ENCODE measurements at places on chromosomes 1 and 21.

GRCh38 chr1:23533246-23534023 lies 2.4 kb upstream of the E2F2 start:
- no peak for DNase-seq

DNA sequence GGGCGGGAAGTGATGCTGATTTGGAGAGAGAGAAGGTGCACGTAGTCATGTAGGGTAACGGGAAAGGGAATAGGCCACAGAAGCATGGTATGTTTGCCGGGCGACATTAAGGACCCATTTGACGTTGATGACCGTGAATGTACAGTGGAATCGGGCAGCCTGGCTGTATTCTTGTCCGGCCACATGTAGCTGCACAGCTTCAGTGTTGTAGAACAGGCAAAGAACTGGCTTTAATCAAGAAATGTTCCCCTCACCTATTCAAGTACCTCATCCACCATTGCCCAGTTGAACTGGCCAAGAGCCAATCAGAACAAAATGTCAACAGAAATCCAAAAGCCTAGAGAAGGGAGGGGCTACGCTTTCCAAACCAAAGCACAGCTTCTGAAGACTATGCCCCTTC lies 104.8 kb downstream of the DHRS3 start:
- no peak for DNase-seq

DNA sequence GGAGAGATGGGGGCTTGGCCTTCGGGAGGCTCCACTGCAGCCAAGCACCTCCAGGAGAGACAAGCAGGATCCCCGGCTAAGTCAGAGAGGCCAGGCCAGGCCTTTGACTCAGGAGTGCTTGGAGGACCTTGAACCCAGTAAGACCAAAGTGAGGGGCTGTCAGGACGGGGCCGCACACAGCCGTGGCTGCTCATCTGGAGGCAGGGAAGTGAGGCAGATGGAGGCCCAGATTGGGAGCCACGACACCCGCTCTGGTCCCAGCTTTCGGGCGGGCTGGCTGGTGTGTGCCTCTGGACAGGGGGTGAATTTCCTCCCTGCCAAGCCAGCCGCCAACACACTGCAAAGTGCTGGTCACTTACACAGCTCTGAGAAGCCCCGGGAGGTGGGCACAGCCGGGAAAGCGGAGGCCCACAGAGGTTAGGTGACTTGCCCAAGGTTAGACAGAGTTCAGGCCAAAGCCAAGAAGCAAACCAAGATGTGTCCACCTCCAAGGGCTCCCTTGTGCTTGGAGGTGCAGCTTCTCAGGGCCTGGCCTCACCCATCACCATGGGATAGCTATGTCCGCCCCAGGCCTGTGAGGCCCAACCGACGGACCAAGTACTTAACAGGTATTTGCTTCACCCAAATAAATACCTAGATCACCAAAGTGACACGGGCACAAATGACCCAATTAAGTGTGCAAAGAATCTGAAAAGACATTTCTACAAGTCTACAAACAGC lies 58.3 kb downstream of the CHD5 start:
- DNase-seq = no peak

DNA sequence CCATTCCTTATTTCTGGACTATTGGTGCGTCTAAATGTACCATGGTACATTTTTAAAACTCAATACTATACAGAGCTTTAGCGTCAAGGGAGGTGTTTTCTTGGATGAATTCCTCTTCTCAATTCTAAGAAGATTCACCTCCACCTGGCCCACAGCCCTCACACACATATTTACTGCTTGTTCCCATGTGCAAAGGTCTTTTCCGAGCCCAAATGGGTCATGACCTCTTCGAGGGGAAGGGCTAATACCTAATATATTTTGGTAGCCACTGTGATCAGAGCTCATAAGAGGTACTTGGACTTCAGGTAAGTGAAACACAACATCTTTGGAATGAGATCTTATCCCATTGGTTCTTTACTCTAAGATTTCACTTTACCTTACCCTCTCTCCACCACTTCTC lies 205.9 kb downstream of the SDCCAG8 start:
- DNase-seq = no peak

- no peak for DNase-seq
Observed at GRCh38 chr1:207754974-207755700, 3.3 kb downstream of the CD46 start.

DNA sequence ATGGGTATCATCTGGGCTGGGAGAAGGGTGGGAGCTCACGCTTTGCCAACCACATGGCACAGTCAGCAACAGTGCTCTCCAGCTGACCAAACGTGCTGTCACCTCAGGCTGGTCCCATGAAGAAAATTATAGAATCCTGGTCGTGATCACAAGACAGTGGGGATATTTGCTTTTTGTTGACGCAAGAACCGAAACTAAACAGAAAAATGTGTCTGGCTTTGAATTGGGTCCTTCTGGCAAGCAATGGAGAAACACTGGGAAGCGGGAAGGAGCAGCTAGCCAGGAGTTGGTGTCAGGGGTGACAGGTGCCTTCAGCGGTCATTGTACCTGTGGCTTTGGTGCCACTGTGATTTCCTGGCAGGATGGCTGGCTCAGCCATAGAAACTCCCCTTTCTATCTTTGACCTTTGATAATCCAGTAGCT lies 304.8 kb downstream of the PAPPA2 start:
- no peak for DNase-seq

GRCh38 chr1:236124965-236125364 lies 17.4 kb upstream of the GPR137B start:
- DNase-seq = no peak

DNA sequence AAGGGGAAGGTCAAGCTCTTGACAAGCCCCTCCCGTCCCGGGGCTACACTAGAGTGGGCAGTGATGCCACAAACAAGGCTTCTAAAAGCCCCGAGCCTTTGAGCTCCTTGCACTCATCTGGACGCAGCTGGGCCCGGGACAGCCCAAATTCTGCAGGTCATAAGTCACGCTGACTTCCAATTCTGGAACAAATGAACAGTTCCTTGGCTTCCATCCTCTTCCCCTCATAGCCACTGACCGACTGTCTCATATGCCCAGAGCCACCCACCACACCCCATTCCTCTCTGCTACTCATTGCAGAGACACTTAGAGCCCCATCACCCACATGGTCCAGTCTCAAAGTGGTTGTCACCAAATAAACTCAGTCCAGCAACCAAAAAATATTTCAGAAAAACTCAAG lies 32.8 kb upstream of the PRELP start:
- no peak for DNase-seq

DNA sequence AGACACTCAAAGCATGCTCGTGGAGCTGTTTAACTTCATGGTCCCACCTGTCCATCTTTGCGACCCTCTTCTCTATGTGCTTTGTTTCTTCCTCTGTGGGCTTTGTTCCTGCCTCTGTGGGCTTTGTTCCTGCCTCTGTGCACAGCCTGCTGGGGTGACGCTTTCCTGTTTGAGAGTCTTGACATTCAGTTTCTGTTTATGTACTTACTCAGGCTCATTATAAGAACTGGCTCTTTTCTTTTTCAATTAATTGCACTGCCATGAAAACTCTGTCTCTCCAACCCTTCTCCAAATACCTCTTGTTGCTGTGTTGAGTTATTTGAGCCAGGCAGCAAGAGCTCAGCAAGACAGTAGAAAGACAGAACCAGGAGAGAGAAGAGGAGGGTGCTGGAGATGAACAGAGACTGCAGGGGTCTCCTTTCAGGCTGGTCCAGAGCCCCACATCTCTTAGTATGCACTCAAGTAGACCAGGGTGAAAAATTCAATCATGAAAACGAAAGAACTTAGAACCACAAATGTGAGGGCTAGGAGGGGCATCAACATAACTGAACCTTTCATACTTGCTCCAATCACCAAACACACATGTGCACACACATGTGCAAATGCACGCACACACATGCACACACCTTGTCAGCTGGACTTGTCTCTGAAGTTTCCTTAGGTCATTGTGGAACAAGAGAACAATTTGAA lies 88.3 kb upstream of the SGIP1 start:
- peak; percentile 19 for DNase-seq

- DNase-seq = no peak
Observed at GRCh38 chr1:243944429-243945160, 94.6 kb upstream of the AKT3 start.

DNA sequence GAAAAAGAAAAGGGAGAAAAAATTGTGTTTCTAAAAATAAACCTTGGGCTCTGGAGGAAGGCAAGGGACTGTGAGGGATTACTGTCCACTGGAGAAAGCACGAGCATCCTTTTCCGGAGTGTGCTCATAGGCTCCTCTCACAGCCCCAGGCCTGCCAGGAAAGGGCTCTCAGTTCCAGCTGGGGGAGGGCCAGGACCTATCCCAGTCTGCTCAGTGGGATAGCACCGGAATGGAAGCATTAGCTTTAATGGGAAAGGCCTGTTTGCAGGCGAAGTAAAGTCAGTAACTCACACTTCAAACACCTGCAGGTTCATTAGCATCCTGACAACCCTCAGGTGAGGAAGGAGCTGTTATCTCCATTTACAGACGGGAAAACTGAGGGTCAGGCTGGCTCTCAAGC lies 113.9 kb upstream of the USP24 start:
- DNase-seq = no peak

GRCh38 chr1:154400381-154400801 lies 4.8 kb upstream of the IL6R start:
- no peak for DNase-seq

DNA sequence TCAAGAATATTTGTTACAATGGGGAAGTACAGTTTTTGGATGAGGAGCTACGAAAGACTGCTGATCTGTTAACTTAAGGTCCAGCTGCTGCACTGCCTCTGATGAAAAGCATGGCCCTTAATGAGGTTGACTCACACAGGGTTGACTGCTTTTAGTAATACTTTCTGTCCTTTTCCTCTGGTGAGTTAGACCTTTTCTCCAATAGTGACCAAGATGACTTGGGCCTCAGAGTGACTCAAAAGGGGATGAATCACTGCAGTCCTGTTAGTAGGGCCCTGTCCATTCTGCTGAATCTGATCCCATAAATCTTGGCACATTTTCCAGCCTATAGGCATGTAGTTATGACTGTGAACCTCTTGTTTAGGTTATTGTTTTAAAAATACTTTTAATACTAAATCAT lies 2.7 kb downstream of the DISP1 start:
- DNase-seq = no peak

DNA sequence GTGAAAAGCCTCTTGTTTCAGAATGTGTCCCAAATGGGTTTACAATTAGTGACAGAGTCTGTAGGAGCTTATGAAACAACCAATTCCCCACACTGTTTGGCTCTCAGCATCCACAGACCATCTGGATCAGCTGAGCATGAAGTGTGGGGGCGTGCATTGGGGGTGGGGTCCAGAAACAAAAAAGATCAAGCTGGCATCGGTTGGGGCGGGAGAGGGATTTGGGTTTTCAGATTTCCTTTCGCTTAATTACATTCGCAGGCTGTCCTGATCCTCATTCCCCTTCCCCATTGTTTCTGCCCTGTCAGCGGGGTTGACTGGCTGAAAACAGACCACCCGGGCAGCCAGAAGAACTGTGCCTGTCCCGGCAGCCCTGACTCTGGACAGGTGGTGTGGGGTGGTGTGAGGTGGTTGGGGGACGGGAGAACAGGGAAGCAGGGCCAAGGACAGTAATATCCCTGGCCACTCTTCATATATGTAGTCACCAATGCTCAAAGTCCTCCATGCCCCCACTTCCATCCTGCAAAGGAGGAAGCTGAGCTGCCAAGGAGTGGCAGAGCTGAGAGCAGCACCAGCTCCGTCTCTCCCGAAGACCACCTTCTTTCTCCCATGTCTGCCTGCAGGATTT lies 92.0 kb downstream of the IER5 start:
- no peak for DNase-seq

DNA sequence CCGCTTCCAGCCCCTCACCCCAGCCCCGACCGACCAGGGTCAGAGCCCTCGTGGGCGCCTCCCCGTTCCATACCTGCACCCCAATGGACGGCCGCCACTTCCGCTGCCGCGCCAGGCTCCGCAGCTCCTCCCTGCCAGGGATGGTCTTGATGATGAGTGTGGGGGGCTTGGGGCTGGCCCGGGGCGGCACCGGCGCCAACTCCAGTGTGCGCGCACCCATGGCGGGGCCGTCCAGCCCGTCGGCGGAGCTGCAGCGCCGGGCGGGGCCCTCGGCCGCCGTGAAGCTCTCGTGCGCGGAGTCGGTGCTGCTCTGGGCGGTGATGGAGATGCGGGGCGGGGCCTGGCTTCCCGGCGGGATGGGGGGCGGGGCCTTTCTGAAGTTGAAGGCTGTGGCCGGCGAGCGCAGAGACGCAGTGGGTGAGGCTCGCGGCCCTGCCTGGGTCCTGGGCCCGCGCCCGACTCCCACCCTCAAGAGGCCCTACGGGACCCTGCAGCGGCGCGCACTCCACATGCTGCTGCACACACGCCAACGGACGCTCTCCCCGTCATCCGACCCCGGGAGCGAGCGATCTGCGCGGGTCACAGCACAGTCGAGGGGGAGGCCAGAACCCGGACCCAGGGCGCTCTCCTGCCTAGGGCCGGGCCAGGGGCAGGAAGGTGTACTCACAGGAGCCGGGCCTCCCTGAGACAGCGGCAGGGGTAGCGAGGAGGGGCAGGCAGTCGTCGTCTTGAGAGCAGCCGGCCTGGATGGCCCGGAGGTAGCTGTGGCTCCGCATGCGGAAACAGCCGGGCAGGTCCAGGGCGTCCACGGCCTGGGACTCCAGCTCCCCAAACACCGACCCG lies 26.1 kb upstream of the SMIM12 start:
- no peak for DNase-seq

- DNase-seq = no peak
Observed at GRCh38 chr1:188061881-188062280, 1233.1 kb downstream of the PLA2G4A start.

GRCh38 chr1:76764638-76765454 lies 102.4 kb upstream of the ST6GALNAC5 start:
- DNase-seq = no peak

DNA sequence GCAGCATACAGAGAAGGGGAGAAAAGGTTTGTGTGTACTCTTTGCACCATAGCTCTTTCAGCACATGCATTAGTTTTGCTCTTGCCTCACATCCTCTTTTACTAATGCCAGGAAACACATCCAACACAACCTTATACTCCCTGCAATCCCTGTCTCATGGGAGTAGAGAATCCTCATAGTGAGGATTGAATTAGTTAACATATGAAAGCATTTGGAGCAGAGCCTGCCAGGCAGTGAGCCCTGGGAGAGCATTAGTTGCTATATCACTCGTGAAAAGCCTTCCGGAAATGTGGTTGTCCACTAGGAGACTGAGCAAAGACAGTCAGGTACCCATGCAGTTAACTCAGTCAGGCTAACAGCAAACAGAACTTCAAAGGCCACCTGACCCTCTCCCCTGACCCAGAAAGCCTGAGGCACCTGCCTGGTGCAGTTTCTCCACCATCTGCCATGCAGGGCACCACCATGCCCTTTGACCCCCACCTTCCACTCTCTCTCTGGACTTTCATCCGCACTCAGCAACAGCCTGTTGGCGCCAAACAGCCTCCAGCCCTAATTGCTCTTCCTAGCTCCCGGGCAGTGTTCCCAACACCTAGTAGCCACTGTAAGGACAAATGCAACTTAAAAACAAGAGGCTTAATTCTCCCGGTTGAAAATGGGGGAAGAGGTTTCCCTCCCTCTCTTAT lies 14.9 kb upstream of the AGT start:
- no peak for DNase-seq
